ENCODE measurements at places on chromosomes 1 and 21.

DNA sequence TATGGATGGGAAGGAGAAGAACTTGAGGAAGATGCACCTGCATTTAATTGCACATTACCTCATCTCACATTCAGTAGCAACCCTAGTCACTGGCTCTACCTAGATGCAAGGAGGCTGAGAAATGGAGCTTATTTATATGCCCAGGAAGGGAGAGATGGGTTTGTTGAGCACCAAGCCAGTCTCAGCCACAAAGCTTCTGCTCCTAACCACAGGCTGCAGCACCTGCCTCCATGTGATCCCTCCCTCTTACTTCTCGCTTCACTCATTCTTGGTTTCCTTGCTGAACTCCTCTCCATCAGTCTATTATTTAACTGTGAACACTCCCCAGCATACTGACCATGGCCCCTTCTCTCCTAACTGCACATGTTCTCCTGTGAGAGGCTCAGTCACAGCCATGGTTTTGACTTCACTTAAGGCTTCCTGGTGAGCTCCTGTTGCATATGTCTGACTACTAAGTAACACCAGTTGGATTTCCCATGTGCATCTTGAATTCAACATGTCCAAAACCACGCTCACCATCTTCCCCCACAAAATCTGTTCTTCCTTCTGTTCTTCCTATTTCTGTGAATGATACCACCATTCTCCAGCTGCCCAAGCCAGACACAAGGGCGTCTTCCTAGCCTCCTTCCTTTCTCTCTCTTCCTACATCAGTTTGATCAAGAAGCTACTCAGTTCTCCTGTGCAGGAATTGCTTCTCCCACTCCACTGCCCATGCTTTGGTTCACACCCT lies 139.8 kb downstream of the AK5 start:
- DNase-seq: no peak

DNA sequence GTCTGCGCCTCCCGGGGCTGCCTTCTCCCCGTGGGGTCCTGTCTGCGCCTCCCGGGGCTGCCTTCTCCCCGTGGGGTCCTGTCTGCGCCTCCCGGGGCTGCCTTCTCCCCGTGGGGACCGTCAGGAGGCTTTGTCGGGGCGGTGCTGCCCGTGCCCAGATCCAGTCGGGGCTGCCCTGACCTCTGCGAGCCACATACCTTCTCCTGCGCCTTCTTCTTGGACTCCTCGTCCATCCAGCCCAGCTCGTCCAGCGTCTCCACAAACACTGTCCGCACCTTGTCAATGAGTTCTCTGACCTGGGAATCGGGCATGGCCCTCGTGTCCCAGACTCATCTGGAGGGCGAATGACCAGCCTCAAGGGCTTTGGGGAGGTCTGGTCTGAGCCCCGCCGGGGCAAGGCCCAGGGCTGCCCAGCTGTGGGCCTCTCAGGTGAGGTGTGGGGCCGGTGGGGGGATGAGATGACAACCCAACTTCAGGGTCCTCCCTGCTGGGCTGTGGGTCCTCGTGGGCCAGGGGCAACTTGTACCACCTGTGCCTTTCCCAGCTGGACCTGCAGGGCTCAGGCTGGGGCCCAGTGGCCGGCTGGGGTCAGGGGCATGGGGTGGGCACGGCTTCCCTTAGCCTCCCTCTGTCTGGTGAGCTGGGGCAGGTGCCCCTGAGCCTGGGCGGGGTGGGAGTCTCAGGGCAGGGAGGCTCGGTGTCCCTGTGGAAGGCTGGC lies 9.4 kb downstream of the PRXL2B start:
- DNase-seq: no peak

DNA sequence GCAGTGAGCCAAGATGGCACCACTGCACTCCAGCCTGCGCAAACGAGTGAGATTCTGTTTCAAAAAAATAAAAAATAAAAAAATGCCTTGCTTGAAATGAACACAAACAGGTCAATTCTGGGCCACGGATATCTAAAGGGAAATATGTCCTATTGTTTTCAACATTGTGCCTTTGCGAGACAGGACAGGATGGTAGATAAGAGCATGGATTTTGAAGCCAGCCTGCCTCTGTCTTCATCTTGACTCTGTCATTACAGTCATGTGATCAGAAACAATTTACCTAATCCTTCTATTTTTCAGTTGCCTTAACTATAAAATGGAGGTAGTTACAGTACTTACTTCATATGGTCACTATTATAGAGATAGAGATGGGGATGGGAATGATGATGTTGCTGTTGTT lies 56.7 kb upstream of the ZSWIM5 start:
- DNase-seq: no peak

DNA sequence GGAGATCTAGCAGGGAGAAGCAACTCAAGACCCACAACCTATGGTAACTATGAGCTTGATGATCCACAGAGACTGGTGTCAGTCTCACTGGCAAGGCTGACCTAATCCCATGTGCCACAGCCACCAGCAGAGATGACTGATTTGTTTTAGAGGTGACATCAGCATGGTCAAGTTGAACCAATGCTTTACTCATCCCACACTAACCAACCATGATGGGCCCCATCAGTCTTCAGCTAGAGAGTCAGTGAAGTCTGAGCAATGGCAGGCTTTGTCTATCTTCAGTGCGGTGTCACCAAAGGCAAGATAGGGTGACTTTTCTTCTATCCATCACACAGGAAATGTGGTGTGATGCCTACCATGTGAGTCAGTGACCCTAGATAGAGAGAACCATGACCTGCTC lies 1470.7 kb downstream of the NCAM2 start:
- no peak for DNase-seq

DNA sequence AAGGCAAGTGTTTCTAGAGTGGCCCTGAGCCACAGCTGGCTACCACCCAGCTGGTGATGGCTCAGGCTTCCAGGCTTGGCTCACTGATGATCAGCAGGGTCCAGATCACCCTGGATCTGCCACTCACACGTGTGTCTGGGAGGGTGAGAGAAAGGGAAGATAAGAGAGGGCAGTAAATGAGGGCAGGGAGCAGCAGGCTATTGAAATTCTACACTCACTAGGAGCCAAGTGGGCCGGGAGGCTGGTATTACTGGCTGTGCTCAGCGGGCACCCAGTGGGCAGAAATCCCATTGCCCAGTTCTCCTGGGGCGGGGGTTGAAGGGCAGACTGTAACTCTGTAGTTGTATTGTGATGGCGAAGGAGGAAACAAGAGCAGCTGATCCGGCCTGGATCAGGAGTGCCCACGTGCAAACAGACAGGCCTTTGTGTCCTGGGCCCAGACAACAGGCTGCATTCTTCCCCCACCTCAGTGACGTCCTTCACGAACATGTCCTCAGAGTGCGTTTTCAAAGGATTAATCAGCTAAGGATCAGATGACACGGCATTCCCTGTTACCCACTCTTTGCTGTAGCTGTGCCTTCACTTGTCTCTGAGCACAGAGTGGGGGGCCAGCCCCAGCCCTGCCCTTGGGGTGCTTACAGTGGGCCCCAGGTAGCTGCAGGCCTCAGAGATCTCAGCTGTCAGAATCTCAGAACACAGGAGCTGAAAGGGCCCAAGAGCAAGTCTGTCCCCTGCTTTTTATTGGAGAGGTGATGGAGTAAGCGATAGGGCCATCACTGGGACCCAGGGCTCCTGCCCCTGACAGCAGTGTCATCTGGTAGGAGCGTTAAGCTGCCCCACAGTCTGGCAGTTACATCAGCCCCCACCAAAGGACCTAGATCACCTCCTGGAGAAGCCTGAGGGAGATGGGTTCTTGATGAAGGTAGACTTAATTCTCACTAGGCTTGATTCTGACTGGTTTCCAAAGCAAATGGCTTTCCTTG lies 60.5 kb downstream of the ATP1A1 start:
- DNase-seq: no peak

DNA sequence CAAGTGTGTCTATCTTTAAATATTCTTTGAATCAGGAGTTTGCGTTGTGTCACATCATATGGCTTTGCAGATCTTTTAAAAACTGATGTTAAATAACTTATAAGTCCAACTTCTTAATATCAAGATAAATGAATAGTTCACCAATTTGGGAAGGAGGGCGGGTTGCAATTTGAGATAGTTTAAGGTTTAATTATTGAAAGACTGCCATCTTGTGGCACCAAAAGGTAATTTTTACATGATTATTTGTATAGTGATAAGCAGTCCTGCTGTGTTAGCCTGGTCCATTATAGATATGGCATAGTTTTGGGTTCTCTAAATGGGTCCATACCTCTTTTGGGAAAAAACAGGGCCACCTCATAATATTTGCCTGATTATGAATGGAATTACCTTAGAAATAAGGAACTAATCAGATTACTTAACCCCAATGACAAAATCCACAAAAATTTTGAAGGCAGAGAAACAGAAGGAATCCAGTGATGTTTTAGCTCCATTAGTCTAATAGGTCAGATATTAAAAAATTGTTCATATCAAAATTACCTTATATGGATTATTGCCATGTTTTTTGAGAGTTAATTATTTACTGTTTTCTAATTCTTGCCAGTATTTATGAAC lies 64.3 kb downstream of the PRKAA2 start:
- no peak for DNase-seq
